ENCODE measurements at places on chromosomes 12 and 14.

DNA sequence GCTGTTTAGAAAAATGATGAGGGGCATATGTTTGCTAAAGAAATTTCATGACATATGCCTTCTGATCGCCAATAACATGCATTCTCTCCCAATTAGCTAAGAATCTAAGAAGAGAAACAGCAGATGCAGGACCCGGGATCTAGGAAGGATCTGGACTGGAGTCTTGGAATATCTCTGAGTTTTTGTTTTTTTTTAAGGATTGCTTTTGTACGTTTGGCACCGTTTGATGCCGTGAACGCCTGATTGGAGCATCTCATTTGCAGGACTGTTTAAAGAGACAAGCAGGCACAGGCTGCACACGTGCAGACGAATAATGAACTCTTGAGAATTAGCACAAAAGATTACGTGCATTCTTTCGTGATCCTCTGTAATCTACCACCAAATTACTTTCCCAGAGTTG lies 13.6 kb downstream of the EML1 start:
- no peak for DNase-seq

DNA sequence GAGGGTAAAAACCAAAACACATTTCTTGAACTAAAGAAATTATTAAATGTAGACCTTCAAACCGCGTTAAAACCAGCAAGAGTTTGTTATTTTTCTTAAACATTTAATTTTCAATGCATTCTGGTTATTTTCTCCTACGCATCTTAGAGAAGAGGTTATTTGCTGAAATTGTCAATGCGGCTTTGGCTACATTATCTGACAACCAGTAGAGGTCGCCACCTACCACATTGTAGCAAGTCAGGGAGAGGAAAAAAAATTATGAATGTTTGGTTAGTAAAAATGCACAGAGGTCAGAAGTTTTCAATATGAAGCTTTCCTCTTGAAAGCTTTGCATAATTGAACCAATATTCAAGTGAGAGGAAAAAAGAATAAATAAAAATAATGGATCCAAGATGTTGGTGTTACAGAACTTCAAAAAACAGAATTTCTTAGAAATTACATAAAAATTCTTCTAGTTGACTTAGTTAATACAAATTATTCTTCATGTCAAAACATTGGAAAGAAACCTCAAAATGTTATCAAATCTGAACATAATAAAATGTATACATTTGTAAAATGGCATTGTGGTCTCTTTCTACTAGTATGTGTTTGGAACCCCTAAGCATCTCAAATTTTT lies 159.4 kb upstream of the TMTC2 start:
- DNase-seq, result peak; percentile 43

DNA sequence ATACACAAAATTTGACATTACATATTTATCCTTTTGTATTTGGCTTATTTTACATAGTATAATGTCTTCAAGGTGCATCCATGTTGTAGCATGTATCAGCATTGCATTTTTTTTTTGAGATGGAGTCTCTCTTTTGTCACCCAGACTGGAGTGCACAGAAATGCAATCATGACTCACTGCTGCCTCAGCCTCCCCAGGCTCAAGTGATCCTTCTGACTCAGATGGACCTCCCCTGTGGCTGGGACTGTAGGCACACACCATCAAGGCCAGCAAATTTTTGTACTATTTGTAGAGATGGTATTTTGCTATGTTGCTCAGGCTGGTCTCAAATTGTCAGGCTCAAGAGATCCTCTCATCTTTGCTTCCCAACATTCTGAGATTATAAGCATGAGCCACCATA lies 214.4 kb upstream of the ALG10B start:
- DNase-seq, result no peak

DNA sequence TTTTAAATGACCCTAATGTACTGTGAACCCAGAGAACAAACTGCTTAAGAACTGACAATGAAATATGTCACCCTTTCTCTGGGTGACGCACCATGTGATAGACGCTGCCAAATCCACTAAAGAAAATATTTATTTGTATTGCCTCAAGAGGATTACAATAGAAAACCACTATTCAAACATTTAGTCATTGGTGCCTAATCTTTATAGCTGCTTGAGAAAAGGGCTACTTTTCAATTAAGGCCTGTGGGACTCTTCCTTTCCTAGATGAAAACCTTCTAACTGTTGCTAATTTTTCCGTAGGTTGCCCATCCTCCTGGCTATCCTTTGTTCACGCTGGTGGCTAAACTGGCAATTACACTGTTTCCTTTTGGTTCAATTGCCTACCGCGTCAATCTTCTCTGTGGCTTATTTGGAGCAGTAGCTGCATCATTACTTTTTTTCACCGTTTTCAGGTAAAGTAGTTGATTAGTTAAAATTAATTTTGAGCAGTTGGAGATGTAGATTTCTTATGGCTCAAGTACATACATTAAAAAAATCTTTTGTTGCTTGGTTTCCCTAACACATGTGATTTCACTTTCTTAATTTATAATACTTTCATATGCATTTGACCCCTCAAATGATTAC lies 6.0 kb downstream of the TMEM260 start:
- peak; percentile 36 for DNase-seq

DNA sequence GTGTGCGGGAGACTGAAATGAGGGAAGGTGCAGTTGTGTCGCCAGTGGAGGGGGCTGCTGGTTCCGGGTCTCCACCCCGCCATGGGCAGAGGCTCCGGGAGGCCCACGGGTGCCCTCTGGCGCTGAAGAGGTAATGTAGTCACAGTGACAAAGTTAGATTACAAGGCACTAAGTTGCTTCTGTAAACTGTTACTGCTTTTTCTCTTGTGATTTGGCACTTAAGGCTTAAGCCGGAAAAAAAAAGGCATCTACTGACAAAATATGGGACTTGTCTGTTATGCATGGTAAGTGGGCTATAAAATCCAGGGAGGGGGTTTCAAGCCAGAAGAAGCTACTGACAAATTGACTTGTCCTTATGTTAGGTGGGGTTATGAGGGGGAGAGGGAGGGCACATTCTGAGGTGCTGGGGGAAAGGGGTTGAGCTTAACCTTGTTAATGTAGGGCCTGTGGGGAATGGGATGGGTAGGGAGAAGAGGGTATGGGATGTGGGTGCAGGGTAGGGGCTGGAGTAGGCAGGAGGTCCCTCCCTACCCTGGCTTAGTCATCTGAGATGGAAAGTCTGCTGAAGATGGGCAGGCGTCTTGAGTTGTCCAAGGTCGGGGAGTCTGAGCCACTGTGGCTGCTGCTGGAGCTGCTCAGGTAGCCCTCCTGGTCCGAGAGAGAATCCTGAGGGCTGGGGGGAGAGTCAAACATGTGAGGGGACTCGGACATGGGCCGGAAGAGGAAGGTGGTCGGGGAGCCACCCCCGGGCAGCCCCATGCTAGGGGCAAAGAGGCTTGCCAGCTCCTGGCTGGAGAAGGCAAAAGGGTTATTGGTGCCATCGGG lies 3.7 kb downstream of the ZFP36L1 start:
- DNase-seq, result no peak

- no peak for DNase-seq
Measured at GRCh38 chr12:75840994-75841355, 190.6 kb downstream of the PHLDA1 start.

DNA sequence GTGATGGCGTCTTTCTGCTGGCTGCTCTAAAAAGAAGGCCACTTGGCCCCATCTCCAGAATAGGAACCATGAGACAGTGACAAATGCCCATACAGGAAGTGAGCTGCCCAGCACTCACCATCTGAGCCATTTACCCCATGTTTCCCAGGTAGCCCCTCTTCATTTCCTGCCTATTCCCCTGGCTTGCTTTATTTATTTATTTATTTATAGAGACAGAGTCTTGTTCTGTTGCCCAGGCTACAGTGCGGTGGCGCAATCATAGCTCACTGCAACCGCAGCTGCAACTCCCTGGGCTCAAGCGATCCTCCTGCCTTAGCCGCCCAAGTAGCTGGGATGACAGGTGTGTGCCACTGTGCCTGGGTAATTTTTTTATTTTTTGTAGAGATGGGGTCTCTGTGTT lies 71.2 kb downstream of the RIN3 start:
- DNase-seq, result no peak

- DNase-seq, result no peak
Measured at GRCh38 chr14:23864861-23865260, 88.7 kb upstream of the DHRS4 start.

DNA sequence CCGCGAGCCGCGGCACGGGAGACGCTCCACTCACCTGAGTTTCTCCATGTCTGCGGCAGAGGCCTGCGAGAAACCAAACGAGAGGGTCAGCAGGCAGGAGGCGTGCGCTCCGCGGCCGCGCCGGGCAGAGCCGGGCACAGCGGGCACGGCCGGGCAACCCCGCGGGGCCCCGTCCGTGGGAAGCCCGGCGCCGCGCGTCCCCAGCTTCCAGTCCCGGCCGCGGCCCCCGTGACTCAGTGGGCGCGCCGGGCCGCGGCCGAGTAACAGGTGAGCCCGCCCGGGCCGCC lies 19.4 kb downstream of the BEGAIN start:
- DNase-seq, result no peak

- DNase-seq, result peak; percentile 41
Measured at GRCh38 chr14:38042322-38042721, 165.4 kb upstream of the SSTR1 start.

- DNase-seq, result no peak
Measured at GRCh38 chr12:77878901-77879300, 48.2 kb downstream of the NAV3 start.

- DNase-seq, result no peak
Measured at GRCh38 chr14:41758011-41758665, 151.5 kb downstream of the LRFN5 start.

DNA sequence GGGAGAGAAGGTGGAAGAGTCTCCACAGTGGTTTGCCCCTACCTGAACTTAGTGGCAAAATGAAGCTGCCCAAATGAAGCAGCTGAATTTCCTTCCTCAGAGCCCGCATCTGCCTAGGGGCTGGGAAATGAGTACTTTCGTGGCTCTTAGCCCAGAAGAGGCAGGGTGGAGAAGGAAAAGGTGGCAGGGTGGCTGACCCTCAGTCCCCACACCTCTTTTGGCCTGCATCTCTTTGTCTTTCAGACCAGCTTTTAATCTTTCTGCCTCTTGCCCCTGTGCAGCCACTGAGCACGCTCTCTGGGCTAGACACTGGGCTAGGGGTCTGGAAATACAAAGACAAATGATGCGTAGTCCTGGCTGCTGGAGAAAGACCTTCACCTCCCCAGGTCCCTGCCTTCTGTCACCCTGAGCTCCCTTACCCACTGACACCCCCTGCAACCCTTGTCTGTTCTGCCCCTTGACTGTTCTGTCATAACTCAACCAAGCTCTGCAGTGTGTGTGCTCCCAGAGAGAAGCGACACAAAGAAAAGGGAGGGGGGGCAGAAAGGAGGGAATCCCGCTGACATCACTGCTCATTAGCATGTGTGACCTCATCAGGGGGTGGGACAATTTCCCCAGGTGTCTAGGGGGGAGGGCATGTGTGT lies 371 bp upstream of the REM2 start:
- DNase-seq, result peak; percentile 7

GRCh38 chr12:84362552-84362897 lies 550.1 kb downstream of the SLC6A15 start:
- DNase-seq, result no peak

- no peak for DNase-seq
Measured at GRCh38 chr14:51846631-51847488, 13.6 kb upstream of the GNG2 start.

DNA sequence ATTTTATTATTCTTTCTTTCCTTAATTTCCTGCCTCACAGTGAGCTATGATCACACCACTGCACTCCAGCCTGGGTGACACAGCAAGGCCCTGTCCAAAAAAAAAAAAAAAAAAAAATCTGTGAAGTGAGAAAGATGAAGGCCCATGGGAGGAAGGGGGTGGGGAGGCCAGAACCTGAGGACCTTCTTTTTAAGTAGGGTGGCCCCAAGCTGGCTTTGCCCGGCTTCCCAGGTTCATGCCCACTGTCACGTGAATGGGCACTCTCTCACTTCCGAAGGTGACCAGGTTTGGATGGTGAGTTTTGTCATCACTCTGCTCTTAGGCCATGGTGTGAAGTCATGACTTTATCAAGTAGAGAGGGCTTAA lies 82.3 kb downstream of the TNFAIP2 start:
- DNase-seq, result no peak

DNA sequence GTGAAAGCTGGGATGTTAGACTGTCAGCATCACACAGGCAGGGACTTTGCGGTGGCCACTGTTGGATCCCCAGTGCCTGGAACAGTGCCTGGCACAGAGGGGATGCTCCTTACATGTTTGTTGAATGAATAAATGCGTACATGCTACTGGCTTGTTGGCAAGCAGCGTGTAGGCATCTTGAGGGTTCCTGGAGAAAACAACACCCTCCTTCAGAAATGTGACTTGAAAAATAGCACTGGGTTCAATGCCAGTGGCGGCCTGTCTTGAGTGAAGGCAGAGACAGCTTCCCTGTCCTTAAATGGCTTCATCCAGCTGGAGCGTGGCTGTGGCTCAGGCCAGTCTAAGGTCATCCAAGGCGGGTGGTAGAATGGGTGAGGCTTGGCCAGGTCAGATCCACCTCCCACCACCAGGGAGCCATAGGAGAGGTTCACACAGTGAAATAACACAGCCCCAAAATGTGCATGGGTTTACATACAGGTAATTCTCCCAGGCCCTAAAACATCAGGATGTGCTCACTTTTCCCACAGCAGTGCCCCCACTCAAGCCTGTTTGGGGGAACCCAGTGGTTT lies 171.4 kb downstream of the PHETA1 start:
- no peak for DNase-seq

DNA sequence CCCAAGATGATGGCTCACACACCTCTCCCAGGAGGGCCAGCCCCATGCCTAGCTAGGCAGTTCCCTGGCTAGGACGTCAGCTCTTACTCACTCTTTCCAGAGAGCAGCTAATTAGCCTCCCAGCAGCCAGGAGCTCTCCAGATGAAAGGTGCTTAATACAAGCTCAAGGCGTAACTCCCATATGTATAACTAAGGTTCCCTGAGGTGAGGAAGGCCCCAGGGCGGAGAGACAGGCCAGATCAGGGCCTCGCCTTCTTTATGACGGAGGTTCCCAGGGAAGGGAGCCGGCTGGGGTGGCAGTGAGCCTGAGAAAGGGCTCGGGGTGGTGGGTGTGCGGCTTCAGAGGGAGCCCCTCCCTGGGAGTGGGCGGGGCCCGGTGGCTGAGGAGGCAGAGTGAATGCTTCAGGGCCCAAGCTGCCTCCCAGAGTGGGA lies 26.4 kb upstream of the ZFP36L1 start:
- peak; percentile 73 for DNase-seq

GRCh38 chr12:34398706-34399630 lies 376.7 kb downstream of the ALG10 start:
- DNase-seq, result no peak

Data from stromal cell of bone marrow (primary cell).